Stimulated activated CD4-positive, alpha-beta T cell treated with anti-CD3 and anti-CD28 coated beads, Interleukin-15, amount 100 ng/mL, for 48 hours (primary cell): ENCODE measurements at places on chromosomes 12 and 14.

- DNase-seq, result no peak
Measured at GRCh38 chr14:95663226-95663797, 22.9 kb upstream of the TCL1B start.

- no peak for DNase-seq
Measured at GRCh38 chr12:105357162-105357691, 26.7 kb downstream of the C12orf75 start.

DNA sequence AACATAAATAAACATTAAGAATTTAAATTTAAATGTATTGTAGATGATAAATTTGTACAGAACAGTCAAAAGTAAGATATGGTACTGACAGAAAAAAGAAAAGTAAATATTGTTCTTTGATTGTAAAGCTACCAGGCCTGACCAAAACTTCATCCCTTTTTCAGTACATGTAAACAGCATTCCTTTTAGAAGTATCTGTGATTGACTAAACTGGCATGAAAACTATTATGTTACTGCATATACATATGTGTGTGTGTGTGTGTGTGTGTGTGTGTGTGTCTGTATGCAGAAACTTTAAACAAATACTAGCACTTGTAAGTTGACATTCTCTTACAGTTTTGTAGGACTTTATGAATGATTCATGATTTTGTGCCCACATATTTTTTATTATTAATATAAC is 270.9 kb downstream of the C12orf50 start:
- DNase-seq, result no peak

DNA sequence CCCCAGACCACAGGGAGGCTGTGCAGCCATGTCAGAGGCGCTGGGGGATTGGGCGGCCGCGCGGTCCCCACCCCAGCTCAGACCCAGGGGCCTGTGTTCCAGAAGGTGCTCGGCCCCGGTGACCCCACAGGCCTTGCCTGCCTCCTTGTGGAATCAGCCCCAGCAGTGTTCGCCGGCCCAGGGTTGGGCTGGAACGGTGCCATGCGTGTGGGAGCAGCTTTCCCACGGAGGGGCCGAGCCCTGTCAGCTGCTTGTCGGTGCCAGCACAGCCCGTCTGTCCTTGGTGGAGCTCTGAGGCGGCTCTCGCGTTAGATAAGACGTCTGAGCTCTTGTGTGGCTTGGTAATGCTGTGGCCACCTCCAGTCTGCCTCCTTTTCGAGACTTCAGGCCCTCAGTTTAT is 8.5 kb downstream of the ZFYVE21 start:
- DNase-seq, result no peak

GRCh38 chr12:52681526-52682380 is 1.5 kb upstream of the KRT1 start:
- DNase-seq, result no peak

- no peak for DNase-seq
Measured at GRCh38 chr14:20775901-20776300, 5.2 kb upstream of the RNASE6 start.

DNA sequence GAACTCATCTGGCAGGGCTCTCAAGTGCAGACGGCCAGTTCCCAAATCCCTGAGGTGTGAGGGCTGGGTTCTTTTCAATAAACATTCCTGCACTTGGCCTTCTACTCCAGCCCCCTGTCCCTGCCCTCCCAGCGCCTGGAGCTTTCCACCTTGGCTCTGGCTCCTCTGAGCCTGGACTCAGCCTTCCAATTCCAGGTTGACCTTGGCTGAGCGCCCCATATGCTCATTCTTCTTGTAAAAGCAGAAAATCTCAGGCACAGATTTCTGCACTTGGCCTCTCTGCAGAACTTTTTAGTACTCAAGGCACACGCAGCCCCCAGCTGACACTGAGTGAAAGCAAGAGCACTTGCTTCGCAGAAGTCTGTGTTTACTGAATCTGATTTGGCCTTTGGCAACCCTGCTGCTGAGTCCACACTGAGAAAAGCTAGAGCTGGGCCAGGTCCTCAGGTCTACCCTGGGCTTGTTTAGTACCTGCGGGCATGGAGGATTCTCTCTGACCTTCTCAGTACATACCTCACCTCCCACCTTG is 222.7 kb downstream of the MSRB3 start:
- no peak for DNase-seq

DNA sequence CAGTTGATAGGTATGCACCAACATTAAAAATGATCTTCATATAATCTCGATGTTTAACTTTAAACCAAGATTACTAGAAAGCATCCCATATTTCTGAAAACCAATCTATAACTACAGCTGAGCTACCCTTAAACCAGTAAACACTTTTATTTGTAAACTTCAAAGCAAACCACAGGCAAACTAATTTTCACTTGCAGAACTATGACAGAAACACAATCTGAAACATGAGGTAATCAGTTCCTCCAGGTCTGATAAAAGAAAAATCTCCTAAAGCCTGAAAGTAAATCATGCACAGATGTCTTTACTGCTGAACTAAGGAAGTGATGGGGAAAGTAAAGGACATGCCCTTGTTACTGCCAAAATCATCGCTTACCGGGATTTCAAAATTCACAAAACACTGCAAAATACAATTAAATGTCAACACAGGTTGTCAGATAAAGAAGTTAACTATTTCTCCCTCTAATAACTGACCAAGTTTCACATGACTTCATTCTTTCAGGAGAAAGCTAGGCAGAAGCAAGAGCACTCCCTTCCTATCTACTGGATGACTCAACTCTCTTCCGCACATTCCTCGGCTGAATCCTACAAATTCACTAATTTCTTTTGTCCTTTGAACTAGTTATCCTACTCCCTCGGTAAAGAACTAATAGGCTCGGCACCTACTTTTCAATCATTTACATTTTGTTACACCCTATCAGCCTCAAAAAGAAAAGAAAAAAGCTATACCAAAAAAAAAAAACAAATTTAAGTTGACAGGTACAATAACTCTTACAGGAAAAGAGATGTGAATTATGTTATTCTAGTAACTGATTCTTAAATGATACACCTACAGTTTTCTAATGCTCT is 1.4 kb downstream of the EEA1 start:
- DNase-seq, result no peak

- DNase-seq, result no peak
Measured at GRCh38 chr12:3116106-3116844, 39.1 kb downstream of the TSPAN9 start.

GRCh38 chr14:99260587-99261551 is 11.1 kb downstream of the BCL11B start:
- DNase-seq, result no peak

GRCh38 chr14:23636317-23637211 is at the start of gene DHRS2:
Gene DHRS2 (plus strand): TSS chr14:23636364. CDS start chr14:23638865, 2,501 bp downstream.
- DNase-seq, result no peak

GRCh38 chr14:59464486-59465315 is 479 bp downstream of the GPR135 start:
- peak; percentile 9 for DNase-seq

DNA sequence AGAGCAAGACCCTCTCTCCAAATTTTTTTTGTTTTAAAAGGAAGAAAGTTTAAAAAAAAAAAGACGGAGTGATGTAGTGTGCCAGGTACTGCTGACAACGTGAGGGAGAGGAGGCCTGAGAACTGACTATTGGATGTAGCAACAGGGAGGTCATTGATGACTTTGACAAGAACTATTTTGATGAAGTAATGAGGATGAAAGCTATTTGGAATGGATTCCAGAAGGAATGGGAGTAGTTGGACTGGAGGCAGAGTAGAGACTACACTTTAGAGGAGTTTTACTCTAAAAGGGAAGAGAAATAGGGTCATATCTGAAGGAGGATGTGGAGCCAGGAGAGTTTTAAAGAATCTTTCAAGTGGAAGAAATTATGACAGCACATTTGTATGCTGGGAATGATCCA is 27.8 kb upstream of the SLC38A2 start:
- no peak for DNase-seq

GRCh38 chr12:52390739-52391617 is 5.5 kb upstream of the KRT84 start:
- DNase-seq, result no peak

DNA sequence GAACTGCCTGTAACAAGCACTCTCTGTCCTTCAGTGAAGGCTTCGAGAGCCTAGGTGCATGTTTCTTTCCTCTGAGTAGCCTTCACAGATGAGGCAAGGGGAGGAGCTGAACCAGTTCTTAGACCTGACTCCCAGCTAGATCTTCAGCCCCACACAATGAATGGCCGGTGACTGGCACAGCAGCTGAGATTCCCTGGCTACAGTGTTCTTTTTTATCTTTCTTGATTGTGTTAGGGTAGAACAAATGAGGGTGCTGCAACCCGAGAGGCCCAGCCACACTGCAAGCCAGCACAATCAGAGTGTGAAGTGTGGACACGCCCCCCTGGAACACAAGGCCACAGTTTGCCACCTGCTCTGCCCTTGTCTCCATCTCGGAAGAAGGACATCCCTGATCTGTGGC is 19.1 kb upstream of the COL2A1 start:
- no peak for DNase-seq

DNA sequence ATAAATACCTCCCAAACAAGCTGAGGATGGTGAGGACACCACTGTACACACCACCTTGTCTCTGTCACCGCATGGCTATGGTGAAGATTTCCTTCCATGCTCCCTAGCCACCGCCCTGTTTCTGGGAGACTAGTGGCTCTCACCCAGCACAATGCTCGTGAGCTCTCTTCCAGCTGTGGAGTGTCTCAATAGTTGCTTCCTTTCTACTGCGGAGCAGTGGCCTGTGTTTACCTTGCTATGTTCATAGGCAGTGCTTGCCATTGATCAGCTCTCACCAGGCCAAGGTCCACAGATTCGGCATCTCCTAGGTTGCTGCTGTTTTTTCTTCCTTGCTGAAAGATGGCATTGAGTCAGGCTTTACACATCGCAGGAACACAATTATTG is 313.6 kb upstream of the RTL1 start:
- DNase-seq, result no peak

GRCh38 chr12:91813701-91814100 is 331.9 kb downstream of the BTG1 start:
- no peak for DNase-seq

DNA sequence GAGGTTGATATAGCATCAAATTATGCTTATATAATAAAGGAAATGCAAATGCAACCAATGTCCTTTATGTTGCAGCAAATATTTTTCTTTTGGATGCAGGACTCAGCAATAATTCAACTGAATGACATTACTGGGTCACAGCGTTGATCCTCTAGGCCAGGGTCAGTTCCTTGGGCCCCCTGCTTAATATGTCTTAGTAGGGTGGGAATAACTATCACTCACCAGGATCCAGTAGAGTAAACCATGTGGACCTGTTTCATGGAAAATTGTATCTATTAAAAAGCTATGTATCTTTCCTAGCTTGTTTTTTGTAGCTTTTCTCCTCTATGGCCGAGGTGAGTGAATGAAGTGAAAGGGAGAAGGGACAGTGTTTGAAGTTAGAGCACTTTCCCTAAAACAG is 161.5 kb upstream of the SSTR1 start:
- DNase-seq, result no peak

DNA sequence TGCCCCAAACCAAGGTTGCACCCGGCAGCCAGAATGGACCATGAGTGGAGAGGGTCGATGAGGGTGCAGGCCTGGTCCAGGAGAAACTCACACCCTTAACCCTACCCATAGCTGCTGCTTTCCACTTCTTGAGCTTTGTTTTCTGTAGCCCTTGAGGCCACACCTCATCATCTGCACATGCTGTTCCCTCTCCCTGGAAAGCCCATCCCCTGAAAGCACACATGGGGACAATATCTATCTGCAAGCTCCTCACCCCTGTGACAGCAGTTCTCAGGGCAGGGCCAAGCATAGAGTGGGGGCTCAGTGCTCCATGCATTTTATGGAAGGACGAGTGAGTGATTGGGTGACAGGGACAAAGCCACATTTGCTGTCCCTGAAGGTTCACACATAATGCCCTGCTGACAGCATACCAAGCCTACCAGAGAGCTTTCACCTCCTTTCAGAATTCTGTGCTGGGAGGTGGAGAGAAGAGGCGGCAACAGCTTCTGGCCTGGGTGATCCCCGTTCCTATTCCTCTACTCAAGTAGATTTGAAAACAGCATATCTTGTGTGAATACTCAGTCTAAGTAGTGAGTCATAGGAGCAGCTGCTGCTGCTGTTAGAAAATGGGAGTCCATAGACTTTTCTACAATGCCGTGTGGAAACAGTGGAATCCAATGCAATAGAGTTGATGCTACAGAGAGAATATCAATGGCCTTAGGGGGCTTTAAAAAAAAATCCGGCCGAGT is 44.6 kb downstream of the SRGAP1 start:
- DNase-seq, result no peak

- DNase-seq, result no peak
Measured at GRCh38 chr14:26761532-26761931, 163.7 kb upstream of the NOVA1 start.

- no peak for DNase-seq
Measured at GRCh38 chr12:124684496-124684895, 117.1 kb upstream of the NCOR2 start.

GRCh38 chr14:101027291-101027690 is 123.8 kb upstream of the RTL1 start:
- no peak for DNase-seq

DNA sequence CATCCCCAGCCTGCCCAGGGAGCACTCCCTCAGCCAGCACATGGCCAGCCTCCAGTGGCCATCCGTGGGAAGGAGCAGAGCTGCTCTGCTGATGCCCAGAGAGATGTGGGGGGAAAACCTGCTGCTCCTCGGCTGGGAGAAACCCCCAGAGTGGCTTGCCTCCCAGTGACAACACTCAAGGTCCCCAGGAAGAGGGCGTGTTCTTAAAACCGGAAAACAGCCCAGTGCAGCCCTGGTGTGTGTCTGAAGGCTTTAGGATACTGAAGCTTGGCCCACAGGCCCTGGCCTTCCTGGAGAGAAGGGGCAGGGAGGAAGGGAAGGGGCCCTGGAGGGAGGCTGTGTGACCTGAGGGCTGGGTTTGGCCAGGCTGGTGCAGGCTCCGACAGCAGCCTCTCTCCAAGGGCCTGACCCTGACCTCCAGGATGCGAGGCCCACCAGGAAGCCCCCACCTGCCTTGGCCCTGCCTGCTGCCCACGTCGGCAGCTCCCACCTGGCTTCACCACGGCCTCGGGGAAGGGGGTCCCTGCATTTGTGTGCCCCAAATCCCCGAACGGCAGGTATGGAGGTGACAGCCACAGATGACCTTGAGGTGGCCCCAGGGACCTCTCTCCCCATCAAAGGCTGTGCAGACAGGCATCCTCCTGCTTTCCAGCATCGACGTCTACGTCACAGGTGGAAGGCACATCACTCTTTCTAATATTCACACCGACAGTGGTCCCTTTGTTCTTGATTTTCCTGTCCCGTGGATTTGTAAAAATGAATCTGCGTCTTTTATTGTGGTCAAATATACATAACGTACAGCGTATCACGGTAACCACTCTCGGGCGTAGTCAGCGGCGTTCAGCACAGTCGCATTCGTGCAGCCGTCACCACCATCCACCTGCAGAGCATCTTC is 190.0 kb upstream of the C14orf180 start:
- DNase-seq, result peak; percentile 12

- DNase-seq, result no peak
Measured at GRCh38 chr14:104331871-104332605, 193.7 kb downstream of the KIF26A start.

GRCh38 chr12:46064548-46064947 is 74.2 kb upstream of the SCAF11 start:
- DNase-seq, result no peak
